ENCODE measurements at places on chromosomes 7 and 10.

- no peak for DNase-seq
Observed at GRCh38 chr10:86079088-86079487, 287.5 kb downstream of the GRID1 start.

GRCh38 chr10:75718991-75719390, 287.6 kb downstream of the LRMDA start:
- no peak for DNase-seq

DNA sequence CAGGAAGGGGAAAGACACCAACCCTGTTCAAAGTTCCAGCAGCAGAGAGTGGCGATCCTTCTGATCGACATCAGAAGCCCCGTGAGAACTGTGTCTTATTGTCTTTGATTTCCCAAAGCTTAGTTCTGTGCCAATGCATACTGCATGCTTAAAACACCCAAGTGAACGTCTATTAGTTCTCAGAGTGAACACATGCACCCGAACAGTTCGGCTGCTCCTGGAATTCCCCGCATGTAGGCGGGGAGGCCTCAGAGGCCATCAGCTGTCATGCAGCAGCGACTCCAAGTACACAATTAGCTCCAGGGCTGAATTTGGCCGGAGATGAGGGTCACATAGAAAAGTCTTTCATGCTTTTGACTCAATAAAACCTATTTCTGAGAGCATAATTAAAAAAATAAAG, 276.9 kb downstream of the ZMYND11 start:
- DNase-seq = no peak

DNA sequence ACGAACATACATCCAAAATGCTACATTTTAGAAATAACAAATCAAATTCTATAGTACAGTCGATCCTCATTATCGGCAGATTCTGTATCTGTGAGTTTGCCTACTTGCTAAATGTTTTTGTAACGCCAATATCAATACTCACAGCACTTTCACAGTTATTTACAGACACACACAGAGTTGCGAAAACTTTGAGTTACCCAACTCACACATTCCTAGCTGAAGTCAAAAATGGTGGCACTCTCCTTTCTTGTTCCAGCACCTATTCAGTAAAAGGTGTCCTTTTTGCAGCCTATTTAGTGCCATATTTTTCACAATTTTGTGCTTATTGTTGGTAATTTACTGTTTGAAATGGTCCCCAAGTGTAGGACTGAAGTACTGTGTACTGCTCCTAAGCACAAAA, 161.7 kb downstream of the AKR1D1 start:
- DNase-seq = no peak

DNA sequence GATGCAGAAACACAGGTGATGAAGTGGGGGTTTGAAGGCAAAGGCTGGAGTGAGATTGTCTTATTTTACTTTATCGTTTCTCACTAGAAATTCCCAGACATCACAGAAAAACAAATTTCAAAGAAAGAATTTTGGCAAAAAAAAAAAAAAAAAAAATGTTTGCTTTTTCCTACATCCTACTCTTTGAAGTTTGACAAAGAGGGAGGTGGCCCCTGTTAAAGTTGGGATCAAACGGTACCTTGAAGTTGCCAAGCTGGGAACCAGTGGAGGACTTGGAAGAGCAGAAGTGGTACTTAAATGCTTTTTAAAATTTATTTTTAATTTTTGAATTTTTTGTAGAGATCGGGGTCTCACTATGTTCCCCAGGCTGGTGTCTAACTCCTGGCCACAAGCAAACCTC, 63.9 kb upstream of the KIF5B start:
- no peak for DNase-seq

DNA sequence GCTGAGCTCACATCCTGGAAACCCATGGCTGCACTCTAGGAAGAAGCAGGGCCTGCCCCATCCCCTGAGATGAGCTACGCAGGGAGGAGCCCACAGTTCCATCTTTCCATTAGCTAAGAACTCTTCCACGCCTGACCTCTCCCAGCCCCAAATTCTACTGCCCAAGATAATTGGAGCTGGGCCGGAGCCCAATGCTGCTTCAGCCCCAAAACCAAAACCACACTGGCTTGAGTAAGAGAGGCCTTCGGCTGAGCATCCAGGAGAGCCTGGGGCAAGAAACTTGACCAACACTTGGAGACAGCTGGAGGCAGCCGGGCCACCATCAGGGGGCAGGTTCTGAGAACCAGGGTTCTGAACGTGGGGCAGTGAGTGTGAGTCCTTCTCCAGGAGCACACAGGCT, 116.1 kb upstream of the ZMIZ1 start:
- no peak for DNase-seq

DNA sequence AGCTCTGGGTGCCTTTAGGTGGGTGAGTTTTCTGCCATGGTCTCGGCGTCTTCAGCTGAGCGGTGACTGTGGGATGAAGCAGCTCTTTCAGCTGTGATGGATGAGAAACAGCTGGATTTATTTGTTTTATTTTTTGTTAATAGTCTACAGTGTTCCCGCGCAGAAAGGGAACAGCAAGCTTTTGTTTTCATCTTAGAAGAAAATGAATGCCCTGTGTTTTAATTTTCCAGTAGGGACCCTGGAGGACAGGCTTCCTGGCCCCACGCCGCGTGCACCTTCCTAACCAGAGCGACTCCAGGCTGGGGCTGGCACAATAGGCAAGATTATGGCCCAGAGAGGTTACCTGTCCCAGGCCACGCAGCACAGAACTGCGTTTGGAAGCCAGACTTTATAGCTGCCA, 57.6 kb downstream of the GTF2IRD1 start:
- DNase-seq = peak; percentile 19

- DNase-seq = no peak
Observed at GRCh38 chr7:144086730-144087129, 652 bp downstream of the OR2A12 start.

GRCh38 chr7:117270371-117270770, 52.5 kb downstream of the WNT2 start:
- no peak for DNase-seq

- DNase-seq = no peak
Observed at GRCh38 chr7:125222596-125222995, 293.0 kb upstream of the POT1 start.

GRCh38 chr10:75428434-75429158, 2.8 kb upstream of the LRMDA start:
- DNase-seq = no peak

- no peak for DNase-seq
Observed at GRCh38 chr7:101399759-101400158, 37.1 kb downstream of the COL26A1 start.

GRCh38 chr7:155259866-155260497, 37.7 kb upstream of the INSIG1 start:
- DNase-seq = no peak

- DNase-seq = no peak
Observed at GRCh38 chr10:105691811-105692210, 1050.7 kb downstream of the SORCS3 start.

- peak; percentile 21 for DNase-seq
Observed at GRCh38 chr7:117020591-117020973, 67.3 kb downstream of the ST7 start.

GRCh38 chr10:89952751-89953150, 251.4 kb downstream of the KIF20B start:
- no peak for DNase-seq

DNA sequence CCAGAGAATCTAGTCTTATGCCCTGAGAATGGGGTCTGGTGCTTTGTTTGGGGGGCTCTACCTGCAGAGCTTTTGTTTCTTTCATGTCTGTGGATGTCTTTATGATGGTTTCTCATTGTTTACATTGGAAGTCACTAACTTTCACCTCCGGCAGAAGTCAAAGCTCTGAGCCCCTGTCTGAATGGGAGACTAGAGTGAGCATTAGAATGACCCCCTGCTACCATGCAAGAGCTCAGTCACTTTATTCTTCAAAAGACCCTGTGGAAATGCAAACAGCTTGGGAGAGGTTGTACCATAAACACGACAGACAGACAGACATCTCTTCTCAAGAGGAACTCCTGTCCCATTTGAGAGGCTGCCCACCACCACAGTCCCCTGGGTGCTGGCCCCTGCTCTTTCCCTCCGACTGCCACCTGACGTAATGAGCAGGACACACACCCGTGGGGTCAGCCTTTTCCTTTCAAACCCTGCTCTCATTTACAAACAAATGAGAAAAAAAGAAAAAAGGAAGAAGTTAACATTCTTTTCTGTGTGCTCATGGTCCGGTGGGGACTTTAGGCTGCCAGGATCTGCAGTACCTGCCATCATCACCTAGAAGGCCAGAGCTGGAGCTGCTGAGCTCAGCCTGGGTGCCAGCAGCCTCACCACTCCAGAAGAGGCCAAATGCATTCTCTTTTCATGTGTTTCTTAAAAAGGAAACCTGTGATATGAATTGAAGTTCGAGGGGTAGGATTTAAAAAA, 91.6 kb downstream of the FZD1 start:
- DNase-seq = no peak

- no peak for DNase-seq
Observed at GRCh38 chr10:69376662-69377061, 40.1 kb downstream of the TACR2 start.

DNA sequence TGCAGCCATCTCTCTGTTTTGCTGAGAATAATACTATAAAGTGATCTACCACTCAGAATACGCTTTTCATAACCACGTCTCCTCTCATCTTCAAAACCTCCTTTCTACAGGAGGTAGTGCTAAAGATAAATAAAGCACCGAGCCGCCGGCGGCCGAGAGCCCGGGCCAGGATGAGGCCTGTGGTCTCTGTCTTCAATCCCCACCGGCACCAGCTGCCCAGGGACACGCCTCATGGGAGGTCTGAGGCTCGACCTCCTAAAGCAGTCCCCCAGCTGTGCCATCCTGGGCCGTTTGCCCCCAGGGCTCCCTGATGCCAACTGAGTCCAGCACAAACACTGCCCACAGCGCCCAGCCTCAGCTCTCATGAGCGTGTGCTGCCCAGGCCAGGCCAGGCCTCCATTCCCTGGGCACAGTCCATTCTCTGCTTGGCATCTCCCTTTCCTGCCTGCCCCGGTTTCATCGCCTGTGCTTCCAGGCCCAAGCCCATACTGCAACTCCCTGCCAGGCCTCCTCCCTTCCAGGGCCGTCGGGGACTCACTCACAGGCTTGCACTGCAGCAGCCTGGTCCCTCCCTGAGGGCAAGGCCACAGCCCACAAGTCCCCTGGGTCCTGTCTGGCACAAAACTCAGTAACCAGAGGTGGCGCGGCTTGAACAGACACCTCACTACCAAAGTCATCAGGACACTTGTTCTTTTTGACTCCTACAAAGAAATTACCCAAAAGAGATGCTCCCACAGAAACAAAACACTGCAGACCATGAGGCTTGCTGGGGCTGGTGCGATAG, 2.5 kb downstream of the INTS1 start:
- DNase-seq = no peak

DNA sequence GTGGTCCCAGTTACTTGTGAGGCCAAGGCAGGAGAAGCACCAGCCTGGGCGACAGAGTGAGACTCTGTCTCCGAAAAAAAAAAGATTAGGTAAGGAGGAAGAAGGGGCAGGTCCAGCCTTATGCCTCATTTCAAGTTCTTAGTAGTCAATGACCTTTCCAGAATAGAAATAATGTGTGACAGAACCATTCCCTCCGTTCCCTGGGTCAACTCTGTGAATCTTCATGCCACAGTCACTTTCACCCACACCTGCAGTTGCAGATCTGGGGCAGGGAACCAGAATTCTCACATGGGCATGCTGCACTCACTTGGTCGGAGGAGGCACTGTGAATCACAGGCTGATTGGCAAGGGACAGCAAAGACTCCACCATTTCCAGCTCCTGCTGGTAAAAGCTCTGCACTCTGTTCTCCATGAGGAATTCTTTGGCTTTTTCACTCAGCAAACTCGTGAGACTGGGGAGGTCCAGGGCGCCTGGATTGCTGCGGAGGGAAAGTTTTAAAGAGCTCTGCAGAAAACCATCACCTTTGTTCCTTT, 20.7 kb downstream of the STN1 start:
- no peak for DNase-seq

DNA sequence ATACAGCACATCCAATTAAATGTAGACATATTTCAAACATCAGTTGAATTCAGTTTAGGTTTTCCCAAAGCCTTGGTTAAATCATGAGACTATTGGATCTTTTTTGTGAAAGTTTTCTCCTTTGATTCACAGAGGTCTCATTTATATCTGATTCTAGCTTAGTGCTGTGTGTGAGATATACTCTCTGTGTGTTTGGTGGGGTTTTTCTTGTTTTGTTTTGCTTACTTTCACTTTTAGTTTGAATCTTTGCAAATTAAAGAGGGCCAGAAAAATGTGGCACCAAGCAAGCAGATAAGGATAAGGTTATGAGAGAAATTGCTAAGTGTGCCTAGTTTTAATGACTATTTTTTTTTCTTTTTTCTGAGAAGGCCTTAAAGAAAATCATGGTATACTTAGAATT, 12.6 kb upstream of the OR6B1 start:
- no peak for DNase-seq

DNA sequence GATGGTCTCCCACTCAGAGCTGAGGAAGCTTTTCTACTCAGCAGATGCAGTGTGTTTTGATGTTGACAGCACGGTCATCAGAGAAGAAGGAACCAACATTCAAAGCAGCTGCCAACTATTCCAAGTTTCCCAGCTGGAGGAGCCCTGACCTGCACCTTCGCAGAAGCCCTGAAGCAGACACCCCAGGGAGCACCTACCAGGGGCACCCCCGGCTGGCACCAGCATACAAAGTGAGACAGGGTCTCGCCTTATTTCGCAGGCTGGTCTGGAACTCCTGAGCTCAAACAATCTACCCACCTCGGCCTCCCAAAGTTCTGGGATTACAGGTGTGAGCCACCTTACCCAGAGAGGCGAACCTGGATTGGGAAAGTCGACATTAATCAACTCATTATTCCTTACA, 68.6 kb downstream of the KMT2C start:
- DNase-seq = no peak

GRCh38 chr10:15868006-15868405, 7.7 kb upstream of the MINDY3 start:
- DNase-seq = no peak

GRCh38 chr10:60816628-60817397, 38.5 kb downstream of the CDK1 start:
- DNase-seq = peak; percentile 59

GRCh38 chr10:31604096-31604495, 285.1 kb downstream of the ZEB1 start:
- DNase-seq = peak; percentile 43

GRCh38 chr10:21497177-21497807, 28.2 kb downstream of the SKIDA1 start:
- peak; percentile 85 for DNase-seq

DNA sequence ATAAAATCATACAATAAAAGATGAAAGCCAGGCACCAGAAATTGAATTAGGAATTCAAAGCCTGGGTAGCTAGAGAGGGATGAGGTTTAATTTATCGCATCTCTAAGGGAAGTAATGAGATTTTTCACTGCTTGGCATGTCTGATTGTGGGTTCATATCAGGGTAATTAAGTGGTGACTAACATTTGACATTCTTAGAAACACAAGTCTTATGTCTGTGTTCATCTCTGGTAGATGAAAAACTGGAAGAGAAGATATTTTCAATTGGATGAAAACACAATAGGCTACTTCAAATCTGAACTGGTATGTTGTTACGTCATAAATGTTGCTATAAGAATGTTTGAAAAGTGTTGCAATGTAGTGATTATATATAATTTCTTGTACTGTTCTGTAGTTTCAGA, 36.8 kb upstream of the ARMS2 start:
- DNase-seq = no peak
